ENCODE measurements at places on chromosomes 7 and 10. TPM values are rescaled to one million over a fixed set of nuclear protein-coding genes. Genes with fewer than 3 reads are reported as not detected.

The FGFBP3 gene
- 3.1 TPM for polyA plus RNA-seq

The RPA3 gene
- 61.9 TPM for polyA plus RNA-seq

The TFEC gene
- 37.8 TPM for polyA plus RNA-seq

The UPK3BL2 gene
- 18.5 TPM for polyA plus RNA-seq

The KLF14 gene
- polyA plus RNA-seq: 0.76 TPM

The GSTO1 gene
- 87.5 TPM for polyA plus RNA-seq

The OR2A7 gene
- polyA plus RNA-seq: 9.4 TPM

The ZNF716 gene
- polyA plus RNA-seq: 0.12 TPM

The INHBA gene
- 4.0 TPM for polyA plus RNA-seq

The HOXA7 gene
- polyA plus RNA-seq: 22.7 TPM
